ENCODE measurements at places on chromosomes 5 and 9.
A peak's percentile ranks its signal among the peaks of the same experiment; 100 is the strongest.

GRCh38 chr9:133356391-133357091 lies at the start of the genes SURF1 and SURF2:
Gene SURF1 (minus strand): TSS chr9:133356487. CDS start chr9:133356453, 34 bp downstream.
Gene SURF2 (plus strand): TSS chr9:133356550. CDS start chr9:133356593, 43 bp downstream.
- peak; percentile 76 for DNase-seq

DNA sequence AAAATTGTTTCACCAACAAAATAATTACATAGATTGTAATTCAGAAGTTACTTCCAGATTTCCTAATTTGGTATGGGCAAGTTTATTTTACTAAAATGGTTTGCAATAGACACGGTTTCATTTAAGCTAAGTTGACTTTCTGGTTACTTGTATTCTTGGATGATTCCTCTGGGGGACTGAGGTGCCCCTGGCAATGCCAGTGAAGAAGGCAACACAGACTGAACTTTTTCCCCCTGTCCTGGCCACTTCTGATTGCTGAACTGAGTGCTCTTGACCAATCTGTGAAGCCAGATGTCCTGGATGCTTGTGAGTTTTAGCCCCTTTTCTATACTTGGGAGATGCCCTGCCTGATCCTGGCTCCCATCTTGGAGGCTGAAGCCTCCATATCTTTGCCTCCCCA lies 66.3 kb upstream of the FANCC start:
- DNase-seq, result no peak

DNA sequence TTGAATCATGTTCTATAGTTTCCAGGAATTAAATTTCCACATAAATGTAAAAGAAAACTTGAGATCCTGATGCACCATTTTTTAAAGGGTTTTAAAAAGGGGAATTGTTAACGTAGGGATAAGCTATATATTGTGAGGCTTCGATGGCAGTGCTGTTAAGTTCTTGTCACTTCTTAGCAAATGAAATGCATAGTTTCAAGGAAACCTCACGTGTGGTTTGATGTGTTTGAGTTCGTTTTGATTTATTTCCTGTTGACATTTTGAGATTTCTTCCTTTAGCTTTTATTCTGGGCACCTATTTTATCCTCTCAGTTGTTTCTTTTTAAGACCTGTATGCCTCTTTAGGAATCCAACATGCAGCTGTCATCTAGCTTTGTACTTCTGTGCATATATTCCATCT lies 301.0 kb downstream of the DOCK8 start:
- DNase-seq, result no peak

- no peak for DNase-seq
Measured at GRCh38 chr5:171647043-171647903, 138.3 kb upstream of the SMIM23 start.

GRCh38 chr5:44495280-44495679 lies 106.1 kb upstream of the FGF10 start:
- DNase-seq, result no peak

DNA sequence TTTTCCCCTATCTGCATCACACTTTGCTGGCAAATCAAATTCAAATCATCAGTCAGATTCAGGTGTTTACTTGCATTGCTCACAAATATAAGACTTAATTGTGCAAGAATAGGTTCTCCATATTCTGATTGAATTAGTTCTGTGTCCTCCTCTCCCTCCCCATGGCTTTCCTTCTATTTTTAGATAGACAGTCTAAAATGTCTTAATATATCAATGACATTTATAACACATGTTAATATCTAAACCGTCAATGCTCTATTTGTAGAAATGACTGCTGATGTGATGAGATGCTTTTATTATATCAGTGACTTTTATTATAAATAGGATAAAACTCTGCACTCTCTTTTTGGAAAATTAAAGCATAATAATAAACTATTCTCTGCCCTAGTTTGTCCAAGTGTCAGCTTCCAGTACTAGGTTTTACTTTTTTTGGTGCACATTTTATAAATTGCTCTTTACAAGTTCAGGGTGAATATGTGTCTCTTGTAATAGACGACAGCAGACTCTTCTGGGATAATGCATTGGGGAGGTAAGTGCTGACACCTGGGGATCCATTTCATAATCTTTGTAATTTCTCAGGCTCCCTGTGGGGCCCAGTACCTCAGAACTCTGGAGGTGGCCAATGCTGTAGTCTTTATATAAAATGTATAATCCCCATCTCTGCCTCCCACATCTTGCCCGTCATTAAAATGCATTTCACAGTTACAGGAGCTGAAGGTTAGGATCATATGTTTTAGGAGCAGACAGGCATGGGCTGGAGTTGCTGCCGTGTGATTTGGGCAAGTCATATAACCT lies 321.5 kb downstream of the BRINP1 start:
- DNase-seq, result no peak

DNA sequence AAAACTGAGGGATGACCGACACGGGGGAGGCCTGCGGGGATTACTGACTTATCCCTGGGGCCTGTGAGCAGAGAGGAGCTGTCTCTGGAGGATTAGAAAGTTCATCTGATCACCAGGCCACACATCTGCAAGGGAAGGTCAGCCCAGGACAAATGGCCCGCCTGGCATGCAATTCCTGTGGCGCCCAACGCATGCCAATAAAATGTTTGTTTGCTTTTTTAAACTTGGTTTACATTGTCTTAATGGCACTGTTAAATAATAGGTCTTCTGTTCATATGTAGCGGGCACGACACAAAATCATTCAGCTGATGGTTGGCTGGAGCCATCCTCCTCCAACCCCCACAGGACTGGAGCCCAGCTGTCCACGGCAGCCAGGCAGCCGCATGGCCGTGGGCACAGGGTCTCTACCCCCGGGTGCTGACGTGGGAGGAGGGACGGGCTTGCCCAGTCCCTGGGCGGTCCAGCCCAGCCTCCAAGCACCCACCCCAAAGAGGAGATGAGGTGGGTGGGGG lies 41.0 kb upstream of the SLC12A7 start:
- DNase-seq, result no peak

GRCh38 chr5:176884571-176884890 lies 14.6 kb downstream of the HK3 start:
- no peak for DNase-seq

GRCh38 chr5:9582406-9582805 lies 36.5 kb upstream of the SEMA5A start:
- no peak for DNase-seq

All from Ammon's horn (tissue), 1 donor.